A549 treated with GW870086 at 1 μM for 4 hours (cell line): ENCODE measurements at places on chromosomes 5 and 9. TPM values are rescaled to one million over a fixed set of nuclear protein-coding genes. Genes with fewer than 3 reads are reported as not detected.

ACOT12 gene
- total RNA-seq, result 0.07 to 0.08 TPM in 2 of 5 replicates, not detected in the others

ANXA2R gene
- 2.1 to 4.2 TPM (median 3.6 TPM) in 5 replicates for total RNA-seq

SLC35A4 gene
- 70.9 to 80.3 TPM (median 77.6 TPM) in 5 replicates for total RNA-seq

OTP gene
- total RNA-seq, result 0.06 to 0.13 TPM (median 0.09 TPM) in 4 of 5 replicates, not detected in the other

ADAMTS6 gene
- total RNA-seq, result 0.03 to 0.16 TPM (median 0.06 TPM) in 5 replicates

PCDHB11 gene
- 0.08 to 0.12 TPM (median 0.10 TPM) in 4 of 5 replicates, not detected in the other for total RNA-seq

ZFR gene
- 51.3 to 70.4 TPM (median 60.5 TPM) in 5 replicates for total RNA-seq

CDHR2 gene
- total RNA-seq, result 0.06 to 0.33 TPM (median 0.14 TPM) in 4 of 5 replicates, not detected in the other

FIBCD1 gene
- 11.5 to 18.2 TPM (median 15.7 TPM) in 5 replicates for total RNA-seq

NSUN2 gene
- 88.2 to 102 TPM (median 96.6 TPM) in 5 replicates for total RNA-seq

ZNF300 gene
- total RNA-seq, result 2.0 to 2.9 TPM (median 2.8 TPM) in 5 replicates

TRIM36 gene
- 1.1 to 2.3 TPM (median 2.1 TPM) in 5 replicates for total RNA-seq

SH3TC2 gene
- total RNA-seq, result 0.38 to 0.73 TPM (median 0.62 TPM) in 5 replicates

GBA2 gene
- total RNA-seq, result 27.0 to 37.9 TPM (median 37.4 TPM) in 5 replicates

AQP3 gene
- total RNA-seq, result 11.9 to 18.2 TPM (median 15.1 TPM) in 5 replicates

ARSI gene
- total RNA-seq, result 28.6 to 39.5 TPM (median 34.0 TPM) in 5 replicates

SNAPC3 gene
- 14.4 to 20.4 TPM (median 17.4 TPM) in 5 replicates for total RNA-seq

FAM200C gene
- total RNA-seq, result 1.5 to 2.0 TPM (median 1.8 TPM) in 5 replicates

BAAT gene
- total RNA-seq, result 0.34 to 0.63 TPM (median 0.40 TPM) in 5 replicates

MTMR12 gene
- total RNA-seq, result 11.7 to 18.4 TPM (median 18.2 TPM) in 5 replicates

TAL2 gene
- 0.30 TPM in 1 of 5 replicates, not detected in the others for total RNA-seq

ATOSB gene
- 8.1 to 13.4 TPM (median 10.5 TPM) in 5 replicates for total RNA-seq

DDX4 gene
- total RNA-seq, result not detected in 5 replicates

F2RL1 gene
- 220 to 283 TPM (median 272 TPM) in 5 replicates for total RNA-seq

ERP44 gene
- 14.6 to 15.9 TPM (median 15.1 TPM) in 5 replicates for total RNA-seq

CD74 gene
- total RNA-seq, result 0.12 TPM in 1 of 5 replicates, not detected in the others

TMEM171 gene
- 3.9 to 7.8 TPM (median 6.6 TPM) in 5 replicates for total RNA-seq

LRRC70 gene
- 0.07 to 0.32 TPM (median 0.16 TPM) in 5 replicates for total RNA-seq

DPYSL3 gene
- total RNA-seq, result 19.4 to 27.1 TPM (median 22.8 TPM) in 5 replicates

ADAMTSL1 gene
- total RNA-seq, result 0.07 to 0.10 TPM (median 0.08 TPM) in 3 of 5 replicates, not detected in the others

LCN6 gene
- not detected in 5 replicates for total RNA-seq

MCTP1 gene
- 7.3 to 12.2 TPM (median 10.1 TPM) in 5 replicates for total RNA-seq

SUSD1 gene
- 12.9 to 14.6 TPM (median 14.2 TPM) in 5 replicates for total RNA-seq

VDAC1 gene
- total RNA-seq, result 366 to 411 TPM (median 408 TPM) in 5 replicates

IL17B gene
- not detected in 5 replicates for total RNA-seq

TICAM2 gene
- total RNA-seq, result 0.72 to 1.4 TPM (median 1.3 TPM) in 5 replicates

STPG3 gene
- not detected in 5 replicates for total RNA-seq

MYMK gene
- not detected in 5 replicates for total RNA-seq

SLC12A2 gene
- total RNA-seq, result 11.6 to 14.3 TPM (median 13.2 TPM) in 5 replicates

ZBTB43 gene
- total RNA-seq, result 5.7 to 8.5 TPM (median 6.3 TPM) in 5 replicates

SMIM27 gene
- 10.9 to 16.3 TPM (median 12.0 TPM) in 5 replicates for total RNA-seq

PITX1 gene
- 19.2 to 31.0 TPM (median 28.5 TPM) in 5 replicates for total RNA-seq

RFESD gene
- total RNA-seq, result 3.1 to 4.8 TPM (median 4.1 TPM) in 5 replicates

SLC22A4 gene
- total RNA-seq, result 3.5 to 6.1 TPM (median 5.1 TPM) in 5 replicates

OBP2B gene
- not detected in 5 replicates for total RNA-seq

BTNL8 gene
- total RNA-seq, result not detected in 5 replicates

TBC1D13 gene
- 17.8 to 20.8 TPM (median 19.9 TPM) in 5 replicates for total RNA-seq
